ENCODE measurements at places on chromosomes 5 and 9.
A peak's percentile ranks its signal among the peaks of the same experiment; 100 is the strongest.

- no peak for DNase-seq
These were observed 2.0 kb downstream of the C7 start for GRCh38 chr5:40911266-40911665.

DNA sequence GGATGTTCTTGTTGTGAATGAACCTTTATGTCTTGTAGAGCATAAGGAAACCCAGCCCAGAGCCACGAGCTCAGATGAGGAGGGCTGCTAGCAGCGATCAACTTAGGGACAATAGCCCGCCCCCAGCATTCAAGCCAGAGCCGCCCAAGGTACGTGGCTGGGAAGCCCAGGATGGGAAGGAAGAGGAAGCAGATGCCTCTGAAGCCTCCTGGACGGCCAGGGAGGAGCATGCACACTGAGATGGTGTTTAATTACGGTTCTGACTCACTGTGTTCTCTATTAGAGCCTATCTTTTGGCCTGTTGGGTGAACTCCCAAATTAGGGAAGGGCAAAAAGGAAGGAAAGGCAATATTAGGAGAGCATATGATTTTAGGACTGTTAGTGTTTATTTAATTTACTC, 75.3 kb downstream of the TJP2 start:
- DNase-seq = no peak

DNA sequence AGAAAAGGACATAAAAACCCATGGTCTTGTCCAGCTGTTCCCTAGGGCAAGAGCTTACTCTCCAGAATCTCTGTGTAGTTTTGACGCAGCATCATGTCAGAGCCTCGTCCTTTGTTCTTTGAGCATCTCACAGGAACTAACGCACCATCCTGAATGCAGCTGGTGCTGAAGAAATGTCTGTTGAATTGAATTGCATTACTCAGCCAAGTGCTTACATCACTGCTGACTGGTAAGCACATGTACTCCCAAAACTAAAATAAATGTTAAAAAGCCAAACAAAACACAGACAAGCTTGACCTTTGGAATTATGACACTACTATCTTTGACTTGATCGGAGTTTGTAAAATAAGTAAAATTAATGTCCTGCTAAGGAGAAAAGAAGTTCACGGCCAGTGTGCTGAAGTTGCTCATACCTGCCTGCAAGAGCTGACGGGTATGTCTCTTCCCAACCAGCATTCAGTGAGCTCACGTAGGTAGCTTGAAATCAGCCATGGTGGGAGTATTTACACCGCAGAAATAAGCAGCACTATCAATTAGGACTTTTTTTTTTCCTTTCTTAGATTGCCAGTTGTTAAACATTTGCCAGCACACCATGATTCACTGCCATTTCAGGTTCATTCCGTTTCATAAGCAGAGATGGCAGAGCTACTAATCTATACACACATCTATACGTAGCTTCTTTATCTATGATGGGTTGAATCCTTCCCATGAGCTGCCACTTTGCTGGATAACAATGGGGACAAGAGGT, 310.6 kb upstream of the MSX2 start:
- no peak for DNase-seq

DNA sequence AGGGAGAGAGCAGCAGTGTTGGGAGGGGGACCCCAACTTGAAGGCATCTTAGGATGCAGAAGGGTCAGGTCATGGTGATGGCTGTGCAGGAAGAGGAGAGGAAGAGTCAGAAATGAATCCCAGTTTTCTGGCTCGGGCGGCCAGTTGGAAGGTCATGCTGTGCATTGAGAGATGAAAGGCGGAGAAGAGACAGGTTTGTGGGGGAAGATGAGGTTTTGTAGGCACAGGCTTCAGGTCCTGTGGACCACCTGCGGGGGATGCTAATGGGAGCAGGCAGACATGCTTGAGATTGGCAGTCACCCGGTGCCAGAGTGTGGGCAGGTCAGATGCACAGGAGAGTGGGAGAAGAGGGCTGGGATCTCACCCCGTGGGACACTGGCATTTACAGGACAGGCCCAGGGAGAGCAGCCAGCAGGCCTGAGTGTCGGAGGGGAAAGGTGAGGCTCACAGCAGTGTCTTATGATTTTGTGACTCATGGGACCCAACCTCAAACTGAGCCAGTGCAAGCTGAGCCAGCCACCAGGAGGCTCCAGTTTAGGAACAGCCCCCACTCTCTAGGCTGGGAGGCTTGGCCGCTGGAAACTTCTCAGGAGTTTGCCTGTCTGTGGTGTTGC, 17.5 kb downstream of the STXBP1 start:
- no peak for DNase-seq

GRCh38 chr5:1946122-1946677, 63.5 kb upstream of the IRX4 start:
- no peak for DNase-seq

DNA sequence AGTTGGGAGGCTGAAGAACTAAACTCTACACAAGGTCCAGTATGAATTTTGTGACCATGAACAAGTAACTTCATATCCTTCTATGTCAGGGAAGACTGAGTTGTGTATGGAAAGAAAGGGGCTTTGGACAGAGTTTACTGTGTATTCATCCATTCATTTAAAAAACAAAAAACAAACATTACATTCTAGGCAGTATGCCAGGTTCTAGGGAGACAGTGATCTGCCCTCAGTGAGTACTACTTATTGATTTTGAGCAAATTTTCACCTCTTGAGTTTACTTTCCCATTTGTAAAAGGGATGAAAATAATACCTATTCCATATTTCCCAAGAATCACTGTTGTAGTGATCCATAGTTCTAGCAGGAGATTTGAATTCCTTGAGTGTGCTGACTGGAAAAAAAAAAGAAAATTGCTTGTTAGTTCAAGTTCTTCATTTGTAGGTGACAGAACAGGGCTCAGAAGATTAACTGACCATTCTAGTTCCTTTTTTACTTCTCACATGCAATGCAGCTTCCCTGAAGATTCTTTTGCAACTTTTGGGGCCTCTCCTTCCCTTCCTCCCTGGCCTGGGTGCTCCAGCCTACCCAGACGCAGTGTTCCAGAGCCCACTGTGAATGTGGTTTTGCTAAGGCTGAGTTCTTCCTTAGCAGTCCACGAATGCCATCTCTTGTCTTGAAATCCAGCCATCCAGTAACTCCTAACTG, 2.6 kb upstream of the GAPVD1 start:
- no peak for DNase-seq

DNA sequence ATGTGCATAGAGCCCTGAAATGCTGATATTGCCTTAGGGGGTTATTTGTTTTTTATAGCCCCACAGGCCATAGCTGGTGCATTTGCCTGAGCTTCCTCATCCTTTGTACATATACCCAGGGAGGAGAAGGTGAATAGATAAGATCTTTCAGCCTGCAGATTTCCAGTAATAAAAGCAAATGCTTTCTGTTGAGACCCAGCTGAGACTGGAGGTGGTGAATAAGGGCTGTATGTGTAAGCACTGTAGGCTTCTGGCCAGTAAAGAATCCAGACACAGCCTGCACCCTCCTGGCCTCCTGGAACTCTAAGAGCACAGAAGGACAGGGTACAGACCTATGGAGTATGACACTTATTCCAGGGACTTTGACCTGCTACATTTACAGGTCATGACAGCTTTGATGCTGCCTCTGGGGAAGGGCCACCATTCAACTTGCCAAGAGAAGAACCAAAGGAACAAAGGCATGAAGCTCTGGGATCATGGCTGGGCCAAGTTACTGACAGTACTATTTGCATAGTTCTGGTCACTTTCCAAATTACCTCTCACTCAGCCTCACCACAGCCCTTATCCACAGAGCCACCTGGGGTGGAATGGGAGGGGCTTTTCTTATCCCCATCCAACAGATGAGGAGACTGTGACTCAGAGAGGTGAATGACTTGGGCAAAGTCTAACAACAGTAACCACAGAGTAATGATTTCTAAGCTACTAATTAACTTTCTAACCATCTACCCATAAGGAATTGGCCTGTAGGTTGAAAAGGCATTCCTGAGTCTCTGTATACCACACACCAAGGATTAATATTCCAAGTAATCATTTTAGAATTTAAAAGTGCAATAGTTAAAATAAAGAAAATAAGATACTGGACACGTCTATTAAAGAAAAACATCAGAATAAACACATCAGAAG, 604.5 kb upstream of the KLF4 start:
- DNase-seq = no peak

DNA sequence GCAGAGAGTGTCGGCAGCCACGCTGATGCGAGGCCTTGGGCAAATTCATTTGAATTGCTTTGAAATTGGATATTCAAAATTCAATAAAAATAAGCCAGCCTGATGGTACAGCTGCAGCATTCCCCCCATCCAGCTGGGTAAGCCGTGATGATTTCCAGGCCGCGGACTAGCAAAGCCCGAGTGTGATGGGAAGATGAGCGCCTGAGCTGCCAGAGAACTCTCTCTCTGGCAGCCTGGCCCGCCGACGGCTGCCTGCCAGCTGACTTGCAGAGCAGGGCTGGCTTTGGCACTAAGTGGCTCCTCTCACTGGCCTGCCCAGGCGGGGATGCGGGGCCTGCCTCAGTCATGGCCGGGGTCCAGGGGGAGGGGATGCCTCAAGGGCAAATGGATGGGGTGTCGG, 268.3 kb upstream of the WWC1 start:
- peak; percentile 61 for DNase-seq

DNA sequence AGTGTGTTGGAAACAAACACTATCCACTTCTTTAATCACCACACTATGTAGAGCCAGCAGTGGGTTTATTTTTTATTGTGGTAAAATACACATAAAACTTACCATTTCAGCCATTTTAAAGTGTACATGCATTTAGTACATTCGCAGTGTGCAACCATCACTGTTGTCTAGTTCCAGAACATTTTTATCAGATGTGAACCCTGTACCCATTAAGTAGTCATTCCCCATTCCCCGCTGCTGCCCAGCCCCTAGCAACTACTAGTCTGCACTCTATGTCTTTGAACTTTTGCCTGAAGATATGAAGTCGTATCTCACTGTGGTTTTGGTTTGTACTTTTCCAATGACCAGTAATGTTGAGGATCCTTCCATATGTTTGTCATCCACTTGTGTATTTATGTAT, 30.2 kb upstream of the F2R start:
- no peak for DNase-seq

DNA sequence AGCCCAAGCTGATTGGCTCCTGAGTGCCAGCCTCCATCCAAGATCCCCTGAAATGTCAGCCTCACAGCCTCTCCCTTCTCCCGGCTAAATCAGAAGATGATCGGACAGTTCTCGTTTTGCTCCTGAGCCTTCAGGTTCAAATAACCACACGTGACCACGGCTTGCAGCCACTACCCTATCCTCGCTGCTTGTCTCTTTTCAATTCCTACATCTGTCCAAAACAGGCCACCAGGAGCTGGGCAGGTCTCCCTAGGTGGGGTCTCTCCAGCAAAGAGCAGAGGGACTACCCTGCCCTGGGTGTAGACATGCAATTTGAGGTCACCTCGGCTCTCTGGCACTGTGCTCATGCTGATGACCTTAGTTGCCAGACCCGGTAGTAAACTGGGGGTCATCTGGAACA, 224.0 kb upstream of the TBC1D2 start:
- no peak for DNase-seq

DNA sequence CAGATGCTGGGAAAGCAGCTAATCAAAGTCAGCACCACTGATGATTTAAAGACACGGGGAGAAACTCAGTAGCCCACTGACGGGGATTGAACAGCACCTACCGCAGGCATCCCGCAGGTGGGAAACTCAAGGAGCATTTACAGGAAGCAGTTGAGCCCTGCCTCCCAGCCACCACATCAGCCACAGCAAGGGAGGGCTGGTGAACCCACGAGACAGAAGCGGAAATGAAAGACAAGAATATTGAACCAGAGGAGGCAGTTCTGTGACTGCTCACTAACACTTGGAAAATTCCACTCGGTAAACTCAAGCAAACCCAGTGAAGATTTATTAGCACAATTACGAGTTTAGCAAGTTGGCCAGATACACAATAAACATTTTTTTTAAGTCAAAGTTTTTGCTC, 10.6 kb upstream of the FAM163B start:
- no peak for DNase-seq

DNA sequence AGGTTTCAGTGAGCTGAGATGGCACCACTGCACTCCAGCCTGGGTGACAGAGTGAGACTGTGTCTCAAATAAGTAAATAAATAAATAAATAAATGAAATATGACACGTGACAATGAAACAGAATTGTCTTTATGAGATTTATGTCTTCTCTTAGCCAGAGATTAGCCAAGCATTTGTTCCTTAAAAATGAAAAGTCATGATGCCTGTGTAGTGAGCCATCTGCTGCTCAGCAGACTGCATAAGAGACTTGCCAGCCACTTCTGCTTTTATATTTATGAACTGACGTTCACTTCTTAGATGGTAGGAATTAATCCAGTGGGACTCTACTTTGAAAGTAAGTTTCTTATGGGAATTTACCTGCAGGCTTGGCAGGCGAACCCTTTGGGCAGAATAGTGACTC, 227.4 kb downstream of the NR3C1 start:
- DNase-seq = no peak

GRCh38 chr5:59532979-59533729, 360.4 kb downstream of the PDE4D start:
- DNase-seq = no peak

DNA sequence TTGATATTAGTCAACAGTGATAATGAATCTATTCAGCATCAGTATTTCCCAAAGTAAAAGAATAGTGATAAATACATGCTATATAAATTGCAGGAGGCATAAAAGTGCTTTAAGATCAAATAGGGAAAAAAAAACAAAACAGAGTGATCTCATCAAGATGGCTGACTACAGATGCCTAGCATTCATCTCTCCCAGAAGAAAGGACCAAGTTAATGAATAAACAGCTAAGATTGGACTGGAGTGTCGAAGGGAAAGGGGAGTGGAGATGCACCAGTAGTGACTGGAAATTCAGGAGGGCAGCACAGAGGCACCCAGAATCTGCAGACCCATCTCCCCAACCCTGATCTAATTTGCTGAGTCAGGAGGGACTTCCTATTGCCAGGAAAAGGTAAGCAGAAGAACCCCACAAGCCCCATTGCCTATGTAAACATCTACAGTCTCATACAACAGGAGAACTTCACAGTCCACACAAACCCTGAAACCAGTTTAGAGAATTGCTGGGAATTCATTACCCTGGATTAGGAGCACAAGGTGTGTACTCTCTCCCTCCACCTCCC, 699.4 kb downstream of the PTPRD start:
- DNase-seq = no peak

DNA sequence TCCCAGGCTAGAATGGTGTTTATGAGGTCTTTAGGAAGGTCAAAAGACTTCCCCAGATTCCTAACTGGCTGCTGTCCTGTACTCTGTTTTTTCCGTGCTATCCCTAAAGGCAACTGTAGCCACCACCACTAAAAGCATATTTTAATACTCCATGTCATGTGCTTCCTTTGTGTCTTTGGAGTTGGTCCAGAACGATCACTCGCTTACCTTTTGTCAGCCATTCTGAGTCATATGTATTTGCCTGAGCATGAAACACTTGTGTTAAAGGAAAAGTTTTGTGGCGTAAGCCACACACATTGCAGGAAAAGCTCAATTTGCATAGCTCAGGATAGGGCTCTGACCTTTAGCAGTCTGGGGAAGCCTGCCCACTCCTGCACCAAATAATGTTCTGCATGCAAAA, 299.6 kb downstream of the NTRK2 start:
- no peak for DNase-seq

GRCh38 chr5:107951309-107951708, 280.6 kb upstream of the EFNA5 start:
- no peak for DNase-seq

GRCh38 chr9:135883410-135884089, 23.8 kb downstream of the CAMSAP1 start:
- no peak for DNase-seq

- DNase-seq = no peak
These were observed 373.4 kb upstream of the ACO1 start for GRCh38 chr9:32011049-32011448.

- no peak for DNase-seq
These were observed 180.8 kb upstream of the KLF9 start for GRCh38 chr9:70595211-70595610.

- DNase-seq = no peak
These were observed 353.5 kb upstream of the POU5F2 start for GRCh38 chr5:94094793-94095441.
